ENCODE measurements at places on chromosomes 4 and X. TPM values are rescaled to one million over a fixed set of nuclear protein-coding genes. Genes with fewer than 3 reads are reported as not detected.

PABPC4L gene
- total RNA-seq, result not detected

HTR2C gene
- total RNA-seq, result not detected

CFAP99 gene
- total RNA-seq, result 0.33 TPM

SLC9B1 gene
- total RNA-seq, result 0.41 TPM

MAGEA4 gene
- not detected for total RNA-seq

COX7B2 gene
- total RNA-seq, result not detected

DNA sequence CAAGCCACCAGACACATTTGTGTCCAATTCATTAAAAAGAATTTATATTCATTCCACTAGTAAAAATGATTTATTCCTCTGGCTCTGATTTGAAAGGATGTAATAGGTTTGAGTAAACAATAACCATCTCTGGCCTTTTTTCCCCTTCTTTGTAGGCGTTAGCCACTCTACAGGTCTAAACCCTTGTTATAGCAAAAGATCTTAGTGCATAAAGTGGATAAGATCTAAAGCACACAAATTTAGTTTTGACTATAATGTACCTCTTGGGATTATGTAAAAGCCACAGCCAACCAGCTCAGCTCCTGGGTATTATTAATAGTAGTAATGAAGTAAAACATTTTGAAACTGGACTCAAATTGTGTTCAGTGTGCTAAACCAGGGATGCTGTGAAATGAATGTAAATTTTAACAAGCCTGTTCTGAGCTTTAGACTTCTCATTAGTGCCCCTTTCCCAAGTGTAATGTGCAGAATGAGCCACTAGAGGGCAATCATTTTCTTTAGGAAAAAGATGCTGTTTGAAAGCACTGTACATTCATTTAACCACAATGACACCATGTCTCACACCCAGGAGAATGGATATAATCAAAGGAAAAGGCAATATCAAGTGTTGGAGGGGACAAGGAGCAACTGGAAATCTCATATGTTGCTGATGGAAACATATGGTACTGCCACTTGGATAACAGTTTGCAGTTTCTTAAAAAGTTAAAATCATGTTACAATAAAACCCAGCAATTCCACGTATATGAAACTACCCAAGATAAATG is 69.7 kb downstream of the KLHL8 start:
- no peak overlapping the region for H3K27ac ChIP-seq
- no peaks in the 10 kb centered on the region for H3K4me1 ChIP-seq
- no peak overlapping the region for H3K4me3 ChIP-seq

- no peak for DNase-seq
- H3K4me1 ChIP-seq, result no peaks in the 10 kb centered on the region
- H3K4me3 ChIP-seq, result no peak overlapping the region
- no peak overlapping the region for H3K27ac ChIP-seq
- no peaks in the 10 kb centered on the region for H3K27me3 ChIP-seq
- no peaks in the 10 kb centered on the region for H3K36me3 ChIP-seq
These were observed 43.7 kb upstream of the UGT2A3 start for GRCh38 chr4:68995292-68995691.

DNA sequence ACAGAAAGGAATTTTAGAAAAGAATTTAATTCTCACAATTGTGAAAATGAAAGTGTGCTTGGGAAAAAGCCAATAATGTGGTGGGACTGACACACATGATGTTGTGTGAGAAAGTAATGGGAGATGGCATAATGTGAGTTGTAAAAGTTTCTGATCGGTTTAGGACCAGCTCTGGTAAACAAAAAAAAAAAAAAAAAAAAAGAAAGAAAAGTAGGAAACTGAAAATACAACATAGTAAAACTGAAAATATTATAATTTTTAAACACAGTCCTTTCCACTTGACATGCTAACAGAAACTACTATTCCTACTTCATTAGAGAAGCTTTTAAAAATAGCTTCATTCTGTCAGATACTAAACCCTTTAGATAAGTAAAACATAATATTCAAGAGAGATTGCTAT is 28.2 kb downstream of the RAP1GDS1 start:
- H3K27ac ChIP-seq, result no peak overlapping the region
- H3K36me3 ChIP-seq, result no peaks in the 10 kb centered on the region
- no peak overlapping the region for H3K4me3 ChIP-seq
- no peaks in the 10 kb centered on the region for H3K4me1 ChIP-seq

GRCh38 chrX:110267874-110268273 is 50.0 kb downstream of the AMMECR1 start:
- no peaks in the 10 kb centered on the region for H3K36me3 ChIP-seq
- no peak overlapping the region for H3K27ac ChIP-seq

DNA sequence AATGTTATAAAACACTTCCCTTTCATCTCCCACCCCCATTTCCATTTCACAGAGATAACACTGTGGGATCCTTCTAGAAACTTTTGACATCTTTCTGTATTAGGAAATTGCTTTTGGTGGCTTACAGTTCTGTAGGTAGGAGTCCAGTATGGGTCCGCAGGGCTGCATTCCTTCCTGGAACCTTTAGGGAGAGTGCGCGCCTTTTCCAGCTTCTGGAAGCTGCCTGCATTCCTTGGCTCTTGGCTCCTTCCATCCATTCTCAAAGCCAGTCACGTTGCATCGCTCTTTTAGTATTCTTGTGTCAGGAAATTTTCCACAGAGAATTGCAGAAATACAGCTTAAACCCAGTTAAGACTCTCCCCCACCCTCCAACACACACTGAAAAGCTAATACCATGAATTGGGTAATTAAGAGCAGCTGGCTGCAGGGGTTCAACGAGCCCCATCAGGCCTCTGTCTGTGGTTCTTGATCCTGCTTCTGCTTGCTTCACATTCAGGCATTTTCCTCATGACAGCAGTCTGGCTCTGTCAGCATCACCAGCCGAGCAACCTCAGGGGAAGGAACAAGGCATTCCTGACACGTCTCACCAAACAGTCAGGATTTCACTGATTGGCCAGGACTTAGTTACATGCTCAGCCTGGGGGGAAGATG is 48.8 kb downstream of the SEPTIN11 start:
- H3K4me1 ChIP-seq, result no peaks in the 10 kb centered on the region
- H3K36me3 ChIP-seq, result no peaks in the 10 kb centered on the region
- no peak for DNase-seq
- H3K27ac ChIP-seq, result no peak overlapping the region
- H3K4me3 ChIP-seq, result no peak overlapping the region

DNA sequence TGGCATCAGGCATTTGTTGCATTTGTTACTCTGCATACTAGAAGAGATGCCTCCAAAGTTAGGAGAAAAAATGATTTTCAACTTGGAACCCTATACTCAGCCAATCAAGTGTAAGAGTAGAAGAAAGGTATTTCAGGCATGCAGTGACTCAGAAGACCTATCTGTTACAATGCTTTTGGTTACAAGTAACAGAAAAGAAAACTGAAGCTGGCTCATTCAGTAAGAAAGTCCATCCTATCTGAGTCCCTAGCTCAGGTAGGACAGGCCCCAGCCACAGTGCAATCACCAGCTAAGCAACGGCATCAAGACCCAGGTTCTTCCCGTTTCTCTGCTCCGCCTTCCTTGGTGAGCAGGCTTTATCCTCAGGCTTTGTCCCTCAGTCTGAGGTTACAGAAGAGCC is 23.3 kb downstream of the MECP2 start:
- H3K4me1 ChIP-seq, result peaks cover 17% of the 10 kb centered on the region
- DNase-seq, result no peak
- no peaks in the 10 kb centered on the region for H3K36me3 ChIP-seq
- peak overlapping the region; percentile 66 for H3K27ac ChIP-seq

GRCh38 chr4:118740869-118741268 is 55.7 kb downstream of the METTL14 start:
- H3K27ac ChIP-seq, result no peak overlapping the region
- H3K4me3 ChIP-seq, result no peak overlapping the region
- no peaks in the 10 kb centered on the region for H3K4me1 ChIP-seq
- DNase-seq, result no peak

DNA sequence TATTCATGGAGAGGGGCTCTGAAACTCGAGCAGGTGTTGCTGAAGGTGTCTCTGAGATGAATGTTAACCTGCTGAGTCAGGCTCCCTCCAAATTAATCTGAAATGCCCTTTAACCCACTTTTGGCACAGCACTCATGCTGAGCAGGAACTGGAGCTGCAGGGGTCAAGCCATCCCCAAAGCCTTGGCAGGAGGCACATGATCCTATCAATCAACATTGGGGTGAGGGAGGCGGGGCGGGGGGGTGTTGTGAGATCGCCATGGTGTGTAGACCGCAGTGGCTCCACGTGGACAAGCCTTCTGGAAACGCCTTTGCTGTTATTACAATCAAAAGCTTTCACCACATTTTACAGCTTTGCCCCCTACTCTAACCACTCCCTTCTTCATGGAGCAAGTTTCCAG is 16.5 kb downstream of the ENPP6 start:
- no peak overlapping the region for H3K4me3 ChIP-seq
- no peaks in the 10 kb centered on the region for H3K4me1 ChIP-seq
- H3K27me3 ChIP-seq, result no peaks in the 10 kb centered on the region
- no peak for DNase-seq

DNA sequence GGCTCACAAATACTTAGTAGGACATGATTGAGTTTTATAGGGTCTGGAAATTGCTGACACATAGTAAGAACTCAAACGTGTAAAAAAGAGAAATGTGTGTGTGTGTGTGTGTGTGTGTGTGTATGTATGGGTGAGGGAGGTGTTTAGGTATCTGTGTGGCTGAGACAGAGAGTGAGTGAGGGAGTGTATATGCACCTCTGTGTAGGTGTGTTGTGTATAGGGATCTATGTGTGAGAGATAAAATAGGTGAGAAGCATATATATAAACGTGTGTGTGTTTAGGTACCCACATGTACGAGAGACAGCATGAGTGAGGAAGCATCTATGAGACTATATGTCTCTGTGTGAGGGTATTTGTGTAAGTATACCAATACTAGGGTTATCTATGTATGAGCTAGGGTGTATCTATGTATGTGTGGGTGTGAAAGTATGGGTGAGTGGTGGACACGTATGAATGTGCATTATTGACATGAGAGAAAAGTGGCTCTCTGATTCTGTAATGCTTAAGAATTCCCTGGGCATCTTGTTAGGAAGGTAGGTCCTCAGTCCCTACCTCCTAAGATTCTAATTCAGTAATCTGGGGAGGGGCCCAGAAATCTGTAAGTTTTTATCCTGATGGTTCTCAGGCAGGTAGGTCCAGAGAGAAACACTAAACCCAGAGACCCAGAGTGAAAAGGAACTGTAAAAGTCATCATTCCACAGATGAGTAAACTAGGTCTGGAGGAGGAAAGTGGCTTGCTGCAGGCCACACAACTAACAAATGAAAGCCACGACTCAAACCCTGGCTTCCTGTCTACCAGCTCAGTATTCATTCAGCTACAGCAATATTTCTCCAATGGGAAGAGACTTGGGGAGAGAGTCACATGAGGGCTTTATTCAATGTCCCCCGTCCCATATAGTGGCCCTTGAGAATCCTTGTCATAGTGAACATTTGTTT is 237.0 kb downstream of the IDS start:
- H3K4me1 ChIP-seq, result no peaks in the 10 kb centered on the region
- no peaks in the 10 kb centered on the region for H3K36me3 ChIP-seq
- no peaks in the 10 kb centered on the region for H3K27me3 ChIP-seq
- H3K27ac ChIP-seq, result no peak overlapping the region
- no peak overlapping the region for H3K4me3 ChIP-seq

- DNase-seq, result no peak
- no peaks in the 10 kb centered on the region for H3K36me3 ChIP-seq
- H3K27me3 ChIP-seq, result no peaks in the 10 kb centered on the region
These were observed 60.2 kb downstream of the SLIT2 start for GRCh38 chr4:20311856-20312255.

- H3K27me3 ChIP-seq, result no peaks in the 10 kb centered on the region
- no peak for DNase-seq
- H3K36me3 ChIP-seq, result no peaks in the 10 kb centered on the region
These were observed 26.1 kb upstream of the MAN2B2 start for GRCh38 chr4:6548882-6549230.

GRCh38 chr4:8517946-8518345 is 62.2 kb upstream of the GPR78 start:
- H3K36me3 ChIP-seq, result no peaks in the 10 kb centered on the region
- H3K27ac ChIP-seq, result no peak overlapping the region
- no peak for DNase-seq
- H3K4me1 ChIP-seq, result no peaks in the 10 kb centered on the region
- no peaks in the 10 kb centered on the region for H3K27me3 ChIP-seq
- H3K4me3 ChIP-seq, result no peak overlapping the region

GRCh38 chr4:39526765-39527295 is 409 bp downstream of the UGDH start:
- no peaks in the 10 kb centered on the region for H3K27me3 ChIP-seq
- peaks cover 5% of the 10 kb centered on the region for H3K36me3 ChIP-seq
- H3K4me3 ChIP-seq, result peak overlapping the region; percentile 96

DNA sequence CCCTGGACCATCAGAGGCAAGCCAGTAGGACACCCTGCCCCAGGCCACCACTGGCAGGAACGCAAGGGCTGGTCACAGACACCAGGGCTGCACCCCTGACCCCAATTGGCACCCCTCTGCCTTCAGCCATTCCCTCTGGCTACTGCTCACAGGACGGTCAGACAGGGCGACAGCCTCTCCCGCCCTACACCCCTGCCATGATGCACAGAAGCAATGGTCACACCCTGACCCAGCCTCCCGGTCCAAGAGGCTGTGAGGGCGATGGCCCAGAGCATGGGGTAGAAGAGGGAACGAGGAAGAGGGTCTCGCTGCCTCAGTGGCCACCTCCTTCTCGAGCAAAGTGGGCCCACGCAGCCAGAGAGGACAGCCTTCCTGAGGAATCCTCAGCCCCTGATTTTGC is 143.5 kb downstream of the SOWAHB start:
- no peaks in the 10 kb centered on the region for H3K4me1 ChIP-seq
- H3K4me3 ChIP-seq, result no peak overlapping the region
- no peak overlapping the region for H3K27ac ChIP-seq
- H3K27me3 ChIP-seq, result no peaks in the 10 kb centered on the region
- no peak for DNase-seq

DNA sequence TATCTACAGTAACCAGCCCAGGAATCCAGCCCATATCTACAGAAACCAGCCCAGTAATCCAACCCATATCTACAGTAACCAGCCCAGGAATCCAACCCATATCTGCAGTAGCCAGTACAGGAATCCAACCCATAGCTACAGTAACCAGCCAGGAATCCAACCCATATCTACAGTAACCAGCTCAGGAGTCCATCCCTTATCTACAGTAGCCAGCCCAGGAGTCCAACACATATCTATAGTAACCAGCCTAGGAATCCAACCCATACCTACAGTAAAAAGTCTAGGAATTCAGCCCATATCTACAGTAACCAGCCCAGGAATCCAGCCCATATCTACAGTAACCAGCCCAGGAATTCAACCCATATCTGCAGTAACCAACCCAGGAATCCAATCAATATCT is 445.0 kb upstream of the BOD1L1 start:
- H3K27me3 ChIP-seq, result no peaks in the 10 kb centered on the region
- H3K27ac ChIP-seq, result no peak overlapping the region
- H3K36me3 ChIP-seq, result no peaks in the 10 kb centered on the region
- no peaks in the 10 kb centered on the region for H3K4me1 ChIP-seq
- DNase-seq, result no peak

Data from Panc1 (cell line).